ENCODE measurements at places on chromosomes 11 and 22. TPM values are rescaled to one million over a fixed set of nuclear protein-coding genes. Genes with fewer than 3 reads are reported as not detected.

DNA sequence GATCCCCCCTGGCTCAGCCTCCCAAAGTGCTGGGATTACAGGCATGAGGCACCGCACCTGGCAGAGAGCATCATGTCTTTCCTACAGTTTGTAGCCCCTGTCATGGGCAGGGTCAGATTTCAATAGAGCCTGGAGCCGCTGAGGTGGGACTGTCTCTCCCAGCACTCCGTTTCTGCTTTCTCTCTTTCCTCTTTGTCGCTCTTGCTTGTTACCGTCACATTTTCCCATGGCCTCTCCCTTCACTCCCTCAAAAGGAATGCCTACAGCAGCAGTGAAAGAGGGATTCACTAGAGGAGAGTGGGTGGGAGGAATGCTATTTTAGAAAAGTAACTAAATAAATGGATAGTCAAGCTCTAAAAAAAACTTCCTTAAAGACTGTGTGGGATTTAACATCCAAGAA is 136.7 kb upstream of the TTC12 start:
- peak overlapping the region; percentile 74 for H3K27ac ChIP-seq
- H3K36me3 ChIP-seq = no peaks in the 10 kb centered on the region
- DNase-seq = no peak
- H3K27me3 ChIP-seq = no peaks in the 10 kb centered on the region
- peaks cover 27% of the 10 kb centered on the region for H3K4me1 ChIP-seq

UPK2 gene
- 0.63 TPM for total RNA-seq

CENPM gene
- 3.3 TPM for total RNA-seq

GRCh38 chr11:112765337-112765736 is 195.9 kb upstream of the NCAM1 start:
- no peak for DNase-seq
- no peaks in the 10 kb centered on the region for H3K4me1 ChIP-seq
- H3K4me3 ChIP-seq = no peak overlapping the region
- H3K27me3 ChIP-seq = peaks cover 10% of the 10 kb centered on the region
- no peak overlapping the region for H3K27ac ChIP-seq

DNA sequence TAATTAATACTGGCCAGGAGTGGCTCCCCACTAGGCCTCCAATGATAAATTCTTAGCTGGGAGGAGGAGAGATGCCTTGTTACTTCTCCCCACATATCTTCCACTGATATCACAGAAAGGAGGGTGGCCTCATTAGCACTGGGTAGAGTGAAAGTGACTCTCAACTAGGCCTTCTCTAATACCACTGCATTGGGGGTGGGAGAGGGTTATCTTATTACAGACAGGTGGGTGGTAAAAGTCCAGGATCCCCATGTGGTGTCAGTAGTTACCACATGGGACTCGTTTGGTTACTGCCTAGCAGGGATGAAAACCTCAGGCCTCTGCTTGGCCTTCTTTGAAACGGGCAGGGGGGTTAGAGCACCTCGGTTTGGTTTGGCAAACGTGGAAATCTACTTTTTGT is 167.3 kb downstream of the UVRAG start:
- no peak for DNase-seq
- peaks cover 11% of the 10 kb centered on the region for H3K36me3 ChIP-seq
- no peak overlapping the region for H3K4me3 ChIP-seq
- no peak overlapping the region for H3K27ac ChIP-seq
- H3K4me1 ChIP-seq = peaks cover 25% of the 10 kb centered on the region

GRCh38 chr11:20308601-20309000 is 54.9 kb upstream of the HTATIP2 start:
- no peak for DNase-seq
- H3K27ac ChIP-seq = no peak overlapping the region
- H3K36me3 ChIP-seq = no peaks in the 10 kb centered on the region
- peaks cover 30% of the 10 kb centered on the region for H3K27me3 ChIP-seq
- no peak overlapping the region for H3K4me3 ChIP-seq

PAMR1 gene
- total RNA-seq = 2.9 TPM
